ENCODE measurements at places on chromosomes 7 and 10. TPM values are rescaled to one million over a fixed set of nuclear protein-coding genes. Genes with fewer than 3 reads are reported as not detected.

CFTR gene
- total RNA-seq = 1.9 TPM

STEAP4 gene
- 105 TPM for total RNA-seq

FGFR2 gene
- 36.2 TPM for total RNA-seq

CRCP gene
- 43.6 TPM for total RNA-seq

PDK4 gene
- total RNA-seq = 27.8 TPM

XRCC2 gene
- total RNA-seq = 0.96 TPM

CHST3 gene
- total RNA-seq = 13.2 TPM

RARRES2 gene
- total RNA-seq = 91.0 TPM

TMEM229A gene
- 0.42 TPM for total RNA-seq

ACHE gene
- total RNA-seq = 4.0 TPM

TMEM270 gene
- total RNA-seq = not detected

GCK gene
- 0.39 TPM for total RNA-seq

HMX2 gene
- total RNA-seq = not detected

PRLHR gene
- total RNA-seq = not detected

CPED1 gene
- total RNA-seq = 61.4 TPM

SLC18A3 gene
- not detected for total RNA-seq

ARF5 gene
- total RNA-seq = 121 TPM

C10orf53 gene
- not detected for total RNA-seq

GPR85 gene
- 2.8 TPM for total RNA-seq

MACROH2A2 gene
- total RNA-seq = 29.0 TPM

COL17A1 gene
- 18.5 TPM for total RNA-seq

NXPH1 gene
- not detected for total RNA-seq

WASHC2C gene
- total RNA-seq = 39.7 TPM

HOXA11 gene
- 16.6 TPM for total RNA-seq

IKZF1 gene
- total RNA-seq = 15.2 TPM

PRSS37 gene
- not detected for total RNA-seq

ANKRD61 gene
- total RNA-seq = not detected

AQP1 gene
- 373 TPM for total RNA-seq

FMC1 gene
- 7.3 TPM for total RNA-seq

FGL2 gene
- 10.9 TPM for total RNA-seq

VSTM2A gene
- 1.4 TPM for total RNA-seq

Data from ureter (tissue), 1 donor.